ENCODE measurements at places on chromosomes 2 and 18. TPM values are rescaled to one million over a fixed set of nuclear protein-coding genes. Genes with fewer than 3 reads are reported as not detected.
A peak's percentile ranks its signal among the peaks of the same experiment; 100 is the strongest.

The TLX2 gene
- not detected for polyA plus RNA-seq

The COPS9 gene
- polyA plus RNA-seq = 213 TPM

The INHBB gene
- polyA plus RNA-seq = not detected

- no peaks in the 10 kb centered on the region for H3K27me3 ChIP-seq
- peaks cover 23% of the 10 kb centered on the region for H3K4me1 ChIP-seq
- H3K4me3 ChIP-seq = peak overlapping the region; percentile 97
- H3K36me3 ChIP-seq = no peaks in the 10 kb centered on the region
- no peak for DNase-seq
Measured at GRCh38 chr2:61471905-61472805, 1.3 kb upstream of the USP34 start.

DNA sequence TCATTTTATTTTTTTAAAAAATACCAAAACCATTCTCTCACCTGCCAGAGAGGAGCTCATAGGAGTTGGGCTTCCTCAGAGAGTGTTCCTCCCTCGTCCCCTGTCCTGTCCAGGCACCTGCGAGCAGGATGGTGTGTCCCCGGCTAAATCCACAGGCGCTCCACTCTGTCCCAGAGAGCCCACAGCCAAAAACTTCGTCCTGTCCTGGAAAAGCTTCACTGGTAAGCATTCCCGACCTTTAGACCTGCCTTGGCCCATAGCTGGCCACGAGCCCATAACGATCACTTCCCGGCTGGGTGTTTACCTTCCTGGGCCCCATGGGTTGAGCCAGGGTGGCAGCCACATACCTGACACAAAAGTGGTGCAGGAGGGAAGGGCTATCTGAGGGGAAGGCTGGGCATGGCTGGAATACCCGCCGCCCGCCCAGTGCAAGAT lies at the start of gene NGEF:
NGEF (minus strand) TSS at position 230 of the 435 bp plus-strand sequence. CDS start 38,366 bp downstream, outside the sequence.
- H3K36me3 ChIP-seq = no peaks in the 10 kb centered on the region
- peaks cover 18% of the 10 kb centered on the region for H3K4me1 ChIP-seq
- H3K27ac ChIP-seq = no peak within 1 kb of the TSS
- no peak within 1 kb of the TSS for H3K4me3 ChIP-seq

The ITGB6 gene
- polyA plus RNA-seq = not detected

DNA sequence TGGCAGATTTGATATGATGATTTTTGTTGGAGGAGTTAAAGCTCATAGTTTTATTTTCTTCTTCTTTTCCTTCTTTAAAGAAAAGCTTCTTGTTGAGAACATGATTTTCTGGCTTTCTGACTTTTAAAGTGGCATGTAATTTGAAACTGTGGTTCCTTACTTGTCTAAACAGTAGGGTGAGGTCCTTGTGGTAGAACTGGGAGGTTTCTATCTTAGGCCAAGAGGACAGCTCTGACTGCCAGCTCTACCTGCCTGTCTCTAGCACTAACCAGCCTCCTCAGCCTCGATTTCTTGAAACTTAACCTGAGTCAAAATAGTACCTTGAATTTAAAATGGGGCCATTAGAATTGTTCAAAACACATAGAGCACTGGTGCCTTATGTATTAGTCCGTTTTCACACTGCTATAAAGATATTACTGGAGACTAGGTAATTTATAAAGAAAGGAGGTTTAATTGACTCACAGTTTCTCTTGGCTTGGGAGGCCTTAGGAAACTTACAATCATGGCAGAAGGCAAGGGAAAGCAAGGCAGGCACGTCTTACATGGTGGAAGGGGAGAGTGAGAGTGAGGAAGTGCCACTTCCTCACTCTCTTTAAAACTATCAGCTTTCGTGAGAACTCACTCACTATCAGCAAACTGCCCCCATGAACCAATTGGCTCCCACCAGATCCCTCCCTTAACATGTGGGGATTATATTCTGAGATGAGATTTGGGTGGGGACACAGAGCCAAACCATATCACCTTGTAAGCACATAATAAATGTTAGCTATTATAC lies 119.0 kb downstream of the CERS6 start:
- DNase-seq = no peak
- no peak overlapping the region for H3K4me3 ChIP-seq
- H3K27me3 ChIP-seq = no peaks in the 10 kb centered on the region

The C1QL2 gene
- not detected for polyA plus RNA-seq

DNA sequence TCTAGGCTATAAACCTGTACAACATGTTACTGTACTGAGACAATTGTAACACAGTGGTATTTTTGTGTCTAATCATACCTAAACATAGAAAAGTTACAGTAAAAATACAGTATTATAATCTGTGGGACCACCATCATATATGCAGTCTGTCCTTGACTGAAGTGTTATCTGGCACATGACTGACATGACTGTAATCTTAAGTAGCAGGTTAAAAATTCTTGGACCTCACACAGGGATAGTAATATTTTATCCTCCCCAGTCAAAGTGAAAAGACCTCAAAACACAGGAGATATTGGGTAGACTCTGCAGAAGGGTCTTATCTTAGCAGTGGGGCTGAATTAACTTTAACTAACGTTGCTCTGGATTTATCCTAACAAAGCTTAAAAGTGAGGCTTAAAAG lies 4.9 kb upstream of the SCN9A start:
- H3K27ac ChIP-seq = no peak overlapping the region
- H3K4me1 ChIP-seq = peaks cover 7% of the 10 kb centered on the region
- peaks cover 22% of the 10 kb centered on the region for H3K27me3 ChIP-seq
- DNase-seq = no peak
- H3K36me3 ChIP-seq = no peaks in the 10 kb centered on the region

The REG3A gene
- polyA plus RNA-seq = not detected

The KLHL14 gene
- 27.2 TPM for polyA plus RNA-seq

GRCh38 chr2:83994633-83995179 lies 464.4 kb downstream of the SUCLG1 start:
- H3K27me3 ChIP-seq = no peaks in the 10 kb centered on the region
- no peaks in the 10 kb centered on the region for H3K36me3 ChIP-seq
- no peak for DNase-seq

DNA sequence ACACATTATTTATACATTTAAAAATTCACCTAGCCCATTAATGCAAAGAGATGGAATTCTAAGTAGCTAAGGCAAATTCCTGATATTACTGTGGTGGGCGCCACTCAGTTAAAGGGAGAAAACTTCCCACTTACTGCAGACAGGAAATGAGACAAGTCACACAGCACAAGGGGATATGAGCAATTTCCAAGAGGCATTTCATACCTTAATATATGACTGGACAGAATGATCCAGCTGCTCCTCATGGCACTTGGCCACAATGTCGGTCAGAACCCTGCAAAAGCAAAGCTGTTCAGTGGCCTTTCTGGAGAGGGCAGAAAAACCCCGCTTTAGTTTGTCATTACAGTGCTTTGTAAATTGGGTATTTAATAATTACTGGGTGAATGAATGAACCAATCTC lies 121.4 kb upstream of the CCDC195 start:
- H3K27me3 ChIP-seq = no peaks in the 10 kb centered on the region
- H3K36me3 ChIP-seq = peaks cover 52% of the 10 kb centered on the region
- DNase-seq = no peak

GRCh38 chr2:224357098-224357901 lies 44.6 kb downstream of the FAM124B start:
- H3K27me3 ChIP-seq = peaks cover 20% of the 10 kb centered on the region
- H3K36me3 ChIP-seq = no peaks in the 10 kb centered on the region
- H3K4me3 ChIP-seq = no peak overlapping the region
- peak; percentile 61 for DNase-seq

DNA sequence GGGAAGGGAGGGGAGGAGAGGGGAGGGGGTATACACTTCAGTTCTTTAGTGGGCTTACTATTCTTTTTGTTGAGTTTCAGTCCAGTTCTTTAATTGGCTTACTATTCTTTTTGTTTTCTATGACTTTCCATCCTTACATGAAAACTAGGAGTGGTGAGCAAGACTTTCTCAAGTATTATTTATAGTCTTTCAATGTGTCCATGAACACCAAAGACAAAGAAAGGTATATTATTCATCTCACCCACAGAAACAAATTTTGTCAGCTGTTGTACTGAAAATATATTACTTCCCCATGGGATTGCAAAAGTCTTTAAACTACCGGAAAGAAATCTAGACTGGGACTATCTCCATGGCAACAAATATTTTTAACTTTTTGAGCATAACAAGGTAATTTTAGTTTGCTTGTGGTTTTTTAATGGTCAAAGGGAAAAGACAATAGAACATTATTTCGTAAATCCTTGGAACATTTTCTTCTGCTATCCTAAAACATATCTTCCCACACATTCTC lies 17.6 kb downstream of the ADAM17 start:
- H3K27me3 ChIP-seq = no peaks in the 10 kb centered on the region
- DNase-seq = peak; percentile 30
- peak overlapping the region; percentile 81 for H3K27ac ChIP-seq
- H3K4me3 ChIP-seq = peak overlapping the region; percentile 32
- H3K4me1 ChIP-seq = peaks cover 64% of the 10 kb centered on the region
